Stimulated activated CD8-positive, alpha-beta memory T cell treated with anti-CD3 and anti-CD28 coated beads, Interleukin-15, amount 100 ng/mL, for 4 hours (primary cell): ENCODE measurements at places on chromosomes 2 and 18.

GRCh38 chr2:239002954-239003623 lies 155.2 kb downstream of the TWIST2 start:
- no peak for DNase-seq

GRCh38 chr2:40370007-40370395 lies 81.9 kb downstream of the SLC8A1 start:
- no peak for DNase-seq

- DNase-seq: no peak
These were observed 16.8 kb upstream of the NEUROD1 start for GRCh38 chr2:181697126-181697525.

- no peak for DNase-seq
These were observed 164.3 kb downstream of the RPIA start for GRCh38 chr2:88855620-88856408.

GRCh38 chr2:24421668-24422067 lies 61.3 kb upstream of the ITSN2 start:
- no peak for DNase-seq

DNA sequence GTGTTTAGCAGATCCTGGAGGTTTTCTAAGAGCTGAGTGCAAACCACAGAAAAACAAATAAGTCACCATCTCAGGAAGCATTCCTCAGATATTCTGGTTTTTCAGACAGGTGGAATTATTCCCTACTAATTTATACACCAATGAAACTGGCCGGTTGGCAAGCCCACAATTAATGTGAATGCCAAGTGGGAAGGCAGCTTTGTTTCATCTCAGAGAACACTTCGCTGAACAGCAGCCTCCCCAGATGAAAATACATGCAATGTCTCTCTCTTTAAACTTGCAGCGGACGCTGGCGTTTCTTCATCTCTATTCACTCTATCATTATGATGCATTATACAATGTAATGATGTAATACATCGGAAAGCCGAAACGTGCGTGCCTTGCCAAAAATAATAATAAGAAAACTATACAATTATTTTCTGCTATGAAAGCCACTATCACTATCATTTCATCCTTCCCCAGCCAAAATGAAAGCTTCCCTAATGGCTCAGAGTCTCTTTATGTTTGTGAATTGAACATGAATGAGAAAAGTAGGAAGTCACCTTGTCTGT lies 649.4 kb downstream of the BCL11A start:
- no peak for DNase-seq

GRCh38 chr18:54807303-54807702 lies 21.0 kb upstream of the RAB27B start:
- no peak for DNase-seq

GRCh38 chr2:69387770-69388481 lies 899 bp upstream of the GFPT1 start:
- DNase-seq: no peak

- no peak for DNase-seq
These were observed 255.9 kb downstream of the TXNL1 start for GRCh38 chr18:56382541-56382940.

DNA sequence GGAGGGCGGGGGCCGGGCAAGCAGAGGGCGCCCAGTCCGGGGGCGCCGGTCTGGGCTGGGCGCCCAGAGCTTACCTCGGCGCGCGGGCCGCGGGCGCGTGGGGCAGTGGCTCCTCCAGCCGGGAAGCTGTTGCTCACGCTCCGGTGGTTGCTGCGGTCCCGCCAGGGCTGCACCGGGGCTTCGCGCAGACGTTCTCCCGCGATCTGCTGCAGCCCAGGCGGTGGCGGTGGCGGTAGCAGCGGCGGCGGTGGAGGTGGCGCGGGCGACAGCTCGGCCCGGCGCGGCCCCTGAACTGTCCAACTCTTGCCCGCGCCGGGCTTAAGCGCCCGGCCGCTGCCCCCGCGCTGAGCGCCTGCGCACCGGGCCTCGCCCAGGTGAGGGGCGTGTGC lies 391 bp downstream of the ZNF385B start:
- DNase-seq: no peak

GRCh38 chr18:73785300-73785699 lies 362.3 kb downstream of the FBXO15 start:
- no peak for DNase-seq
